ENCODE measurements at places on chromosomes 6 and 20.

DNA sequence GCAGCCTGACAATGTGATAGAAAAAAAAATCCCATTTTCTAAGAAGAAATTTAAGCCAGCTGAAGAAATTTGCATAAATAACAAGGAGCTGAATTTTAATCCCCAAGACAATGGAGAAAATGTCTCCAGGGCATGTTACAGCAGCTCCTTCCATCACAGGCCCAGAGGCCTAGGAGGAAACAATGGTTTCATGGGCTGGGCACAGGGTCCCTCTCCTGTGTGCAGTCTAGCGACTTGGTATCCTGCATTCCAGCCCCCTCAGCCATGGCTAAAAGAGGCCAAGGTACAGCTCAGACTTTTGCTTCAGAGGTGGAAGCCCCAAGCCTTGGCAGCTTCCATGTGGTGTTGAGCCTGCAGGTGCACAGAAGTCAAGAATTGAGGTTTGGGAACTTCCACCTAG lies 73.1 kb downstream of the C6orf118 start:
- no peak for DNase-seq

DNA sequence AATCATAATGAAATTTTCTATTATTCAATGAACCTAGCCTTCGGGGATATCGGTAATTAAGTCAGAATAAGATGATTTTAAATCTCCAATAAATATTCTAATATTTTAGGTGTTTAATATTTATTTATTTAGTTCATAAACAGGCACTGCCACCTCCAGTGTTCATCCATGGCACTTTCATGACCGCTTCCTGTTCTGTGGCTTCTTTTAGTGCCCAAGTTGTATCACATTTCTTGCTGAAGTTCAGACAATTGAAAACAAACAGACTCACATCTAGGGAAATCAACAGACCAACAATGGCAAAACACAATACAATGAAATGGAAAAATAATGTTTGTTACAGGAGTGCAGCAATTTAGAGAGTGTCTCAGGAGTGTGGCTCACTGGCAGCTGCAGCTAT lies 26.0 kb downstream of the HDDC2 start:
- no peak for DNase-seq

DNA sequence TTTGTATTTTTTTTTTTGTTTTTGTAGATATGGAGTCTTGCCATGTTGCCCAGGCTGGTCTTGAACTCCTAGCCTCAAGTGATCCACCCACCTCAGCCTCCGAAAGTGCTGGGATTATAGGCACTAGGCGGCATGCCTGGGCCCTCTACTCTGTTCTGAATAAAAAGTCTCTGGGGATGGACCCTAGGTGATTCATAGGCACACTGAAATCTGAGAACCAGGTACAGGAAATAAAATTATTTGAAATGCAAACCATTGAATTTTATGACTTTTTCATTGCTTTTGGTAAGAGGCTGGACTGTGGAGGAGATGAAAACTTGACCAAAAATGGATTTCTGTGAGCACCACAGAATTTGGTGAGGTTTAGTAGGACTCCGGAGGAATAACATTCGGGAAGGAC lies 117.5 kb downstream of the PRIM2 start:
- DNase-seq = no peak

DNA sequence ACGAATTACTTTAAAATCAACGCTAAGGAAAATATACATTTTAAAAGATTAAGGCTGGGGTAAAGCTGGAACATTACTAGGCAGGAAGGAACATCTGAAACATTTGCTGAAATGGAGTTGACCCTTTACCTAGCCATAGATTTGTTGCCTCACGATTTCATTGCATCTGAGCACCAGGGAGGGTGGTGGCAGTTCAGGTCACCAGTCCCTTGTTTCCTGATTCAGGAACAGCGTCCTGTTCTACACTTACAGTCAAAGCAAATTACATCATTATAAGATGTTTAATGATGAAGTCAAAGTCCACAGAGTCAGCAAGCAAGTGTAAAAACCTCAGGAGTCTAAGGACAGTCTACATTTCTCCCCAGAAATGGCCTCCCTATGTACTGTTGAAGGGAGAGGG lies 9.0 kb upstream of the MICA start:
- no peak for DNase-seq

DNA sequence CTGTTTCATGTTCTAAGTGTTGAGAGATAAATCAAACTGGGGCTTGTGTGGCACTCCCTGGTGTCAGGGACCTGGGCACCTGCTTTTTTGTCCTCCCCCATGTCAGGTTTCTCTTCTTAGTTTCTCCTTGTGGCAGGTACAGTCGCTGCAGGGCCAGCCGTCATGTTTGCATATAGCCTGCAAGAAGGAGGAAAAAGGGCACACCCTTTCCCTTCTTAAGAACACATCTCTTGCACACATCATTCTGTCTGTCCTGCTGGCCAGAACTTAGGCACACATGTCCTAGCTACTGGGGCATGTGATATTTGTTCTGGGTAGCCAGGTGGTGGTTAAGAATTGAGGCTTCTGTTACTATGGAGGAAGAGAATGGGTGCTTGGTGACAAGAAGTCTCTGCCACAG lies 27.9 kb downstream of the CDC5L start:
- no peak for DNase-seq

All from stimulated activated CD4-positive, alpha-beta T cell treated with anti-CD3 and anti-CD28 coated beads, Interleukin-12 subunit alpha, Interleukin-12 subunit beta, amount 100 ng/mL, for 48 hours (primary cell).